ENCODE measurements at places on chromosomes 1 and 21. TPM values are rescaled to one million over a fixed set of nuclear protein-coding genes. Genes with fewer than 3 reads are reported as not detected.

- DNase-seq = no peak
These were observed 59.5 kb downstream of the NFASC start for GRCh38 chr1:204930155-204930523.

GRCh38 chr1:94633051-94633450 is 91.5 kb upstream of the F3 start:
- no peak for DNase-seq

DNA sequence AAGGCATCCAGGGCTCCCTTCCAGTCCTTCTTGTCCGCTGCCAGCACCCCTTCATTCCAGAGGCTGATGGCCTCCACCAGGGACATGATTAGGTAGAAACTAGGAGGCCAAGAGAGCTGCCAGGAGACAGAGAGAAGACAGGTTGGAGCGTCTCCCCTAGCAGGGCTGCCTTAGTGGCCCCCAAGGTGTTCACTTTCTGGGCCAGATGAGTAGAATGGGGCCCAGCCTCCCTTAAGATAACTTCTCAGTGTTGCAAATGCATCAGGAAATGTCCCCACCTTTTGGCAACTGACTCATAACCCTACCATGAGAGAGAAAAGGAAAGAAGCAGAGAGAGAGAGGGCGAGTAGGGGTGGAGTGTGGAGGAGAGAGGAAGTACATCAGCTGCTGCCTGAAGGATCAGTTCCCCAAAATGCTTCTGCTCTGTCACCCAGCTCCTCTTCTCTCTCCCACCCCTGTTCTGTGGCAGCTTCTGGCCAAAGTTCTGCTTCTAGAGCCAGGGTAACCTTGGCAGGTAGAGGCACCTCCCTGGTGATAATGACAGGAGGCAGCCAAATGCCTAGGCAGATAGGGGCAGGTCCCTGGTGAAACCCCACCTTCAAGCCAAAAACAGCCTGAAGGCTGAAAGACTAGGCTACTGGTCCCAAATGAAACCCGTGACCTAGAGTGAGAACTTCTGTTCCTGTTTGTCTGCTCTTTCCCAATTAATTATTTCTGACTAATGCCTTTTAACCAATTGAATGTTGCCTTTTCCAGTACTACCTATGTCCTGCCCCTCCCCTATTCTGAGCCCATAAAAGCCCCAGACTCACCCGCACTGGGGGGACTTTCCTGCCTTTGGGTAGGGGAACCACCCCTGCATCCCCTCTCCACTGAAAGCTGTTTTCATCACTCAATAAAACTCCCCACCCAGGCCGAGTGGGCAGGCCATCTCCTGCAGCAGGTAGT is at the start of gene NCF2:
Gene NCF2 (minus strand): TSS at position 216 of the 948 bp plus-strand sequence. CDS start 130 bp downstream, at position 86.
- DNase-seq = no peak

DNA sequence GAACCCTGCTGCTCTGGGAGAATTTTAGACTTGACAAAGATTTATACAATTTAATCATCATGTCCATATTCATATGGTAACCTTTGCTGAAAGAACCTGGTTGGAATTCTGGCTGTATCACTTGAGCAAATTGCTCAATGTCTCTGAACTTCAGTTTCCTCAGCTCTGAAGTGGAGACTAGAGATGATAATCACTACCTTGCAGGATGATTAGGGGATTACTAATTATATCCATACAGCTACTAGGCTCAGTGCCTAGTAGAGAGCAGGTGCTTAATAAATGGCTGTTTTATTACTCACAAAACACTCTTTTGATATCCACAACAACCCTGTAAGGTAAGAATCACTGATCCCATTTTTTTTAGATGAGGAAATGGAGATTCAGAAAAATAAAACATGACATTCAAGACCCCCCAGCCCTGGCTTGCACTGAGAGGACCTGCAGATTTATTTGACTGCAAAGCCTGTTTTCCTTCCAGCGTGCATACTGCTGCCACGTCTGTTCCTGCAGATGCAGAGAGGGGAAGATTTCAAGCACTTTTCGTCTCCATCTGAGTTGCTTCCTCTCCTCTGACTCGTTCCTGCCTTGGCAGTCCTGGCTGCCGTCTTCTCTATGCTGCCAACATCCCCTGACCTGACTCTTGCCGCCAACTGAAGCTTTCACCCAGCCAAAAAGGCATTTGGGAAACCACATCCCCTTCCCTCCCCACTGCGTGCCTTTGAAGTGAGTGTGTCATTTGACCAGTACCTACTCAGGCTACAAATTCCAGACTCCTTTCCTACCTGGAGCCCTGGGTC is 203.0 kb downstream of the PLPP3 start:
- peak; percentile 57 for DNase-seq

The LDLRAD2 gene
- total RNA-seq = 0.31 TPM

GRCh38 chr1:220511785-220512184 is 16.2 kb upstream of the MARK1 start:
- DNase-seq = peak; percentile 79

DNA sequence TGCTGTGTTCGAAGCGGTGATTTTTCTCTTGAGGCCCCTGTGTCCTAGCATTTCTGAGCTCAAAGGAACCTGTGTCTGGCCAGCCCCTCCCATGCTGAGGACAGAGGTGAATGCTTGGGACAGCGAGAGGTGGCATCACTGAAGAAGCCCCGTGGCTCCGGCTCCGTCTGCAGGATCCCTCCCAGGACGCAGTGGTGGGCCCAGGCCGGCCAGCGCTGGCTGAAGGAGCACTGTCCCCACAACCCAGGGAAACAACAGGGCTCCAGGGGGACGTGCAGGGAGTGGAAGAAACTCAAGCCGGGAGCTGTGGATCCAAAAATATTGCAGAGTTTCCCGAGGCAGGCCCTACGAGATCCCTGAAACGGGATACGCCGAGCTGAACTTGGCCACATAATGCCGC is 164.0 kb upstream of the ARHGEF16 start:
- DNase-seq = no peak

DNA sequence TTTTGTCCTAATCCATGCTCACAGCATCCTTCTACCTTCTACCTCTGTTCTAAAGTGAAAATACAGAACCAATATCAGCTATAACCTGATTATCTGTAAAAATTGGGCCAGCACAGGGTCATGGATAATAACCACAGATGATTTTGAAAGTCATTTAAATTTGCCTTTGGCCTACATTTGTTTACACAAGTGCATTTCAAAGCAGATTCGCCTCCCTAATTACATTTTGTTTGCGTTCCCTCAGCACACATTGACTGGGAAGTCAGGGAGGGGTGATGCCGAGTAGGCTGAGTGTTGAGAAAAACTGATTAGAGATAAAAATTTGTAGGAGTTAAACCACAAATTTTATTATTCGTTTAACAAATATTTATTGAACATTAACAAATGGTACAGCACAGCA is 19.2 kb upstream of the RGS8 start:
- no peak for DNase-seq

The UTP25 gene
- 6.8 TPM for total RNA-seq

The DNAJB4 gene
- total RNA-seq = 14.1 TPM

The PDIK1L gene
- 3.0 TPM for total RNA-seq

GRCh38 chr1:23402286-23403037 is 22.1 kb downstream of the TCEA3 start:
- DNase-seq = no peak

The ERG gene
- total RNA-seq = 1.0 TPM

DNA sequence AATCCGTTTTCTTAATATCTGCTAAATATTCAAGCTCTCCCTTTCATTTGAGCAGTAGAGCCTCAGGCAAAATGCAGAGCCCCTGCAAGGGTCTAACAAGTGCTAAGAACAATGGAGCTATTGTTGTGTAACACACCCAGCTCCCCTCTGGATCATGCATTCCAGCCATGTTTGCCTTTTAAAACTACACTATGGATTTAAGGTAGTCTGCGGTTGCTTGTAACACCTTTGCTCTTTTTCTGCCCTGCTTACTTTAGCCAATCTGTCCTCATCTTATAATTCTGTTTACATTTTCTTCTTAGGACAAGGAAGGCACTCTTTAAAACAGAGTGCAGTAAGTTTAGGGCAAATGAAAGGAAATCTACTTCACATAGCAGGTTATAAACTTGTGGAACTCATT is 60.0 kb upstream of the C1orf105 start:
- DNase-seq = peak; percentile 91

- peak; percentile 71 for DNase-seq
These were observed 33.2 kb downstream of the HSD3B2 start for GRCh38 chr1:119448127-119448511.

The SDE2 gene
- total RNA-seq = 25.6 TPM

GRCh38 chr1:114203595-114204128 is 50.0 kb upstream of the SYT6 start:
- DNase-seq = no peak

GRCh38 chr21:35164971-35165483 is 115.9 kb upstream of the RUNX1 start:
- no peak for DNase-seq

GRCh38 chr21:40972151-40972550 is 125.2 kb upstream of the DSCAM start:
- DNase-seq = no peak

The INTS11 gene
- total RNA-seq = 161 TPM

GRCh38 chr1:226123591-226124471 is 61.3 kb downstream of the H3-3A start:
- no peak for DNase-seq

- no peak for DNase-seq
These were observed 15.6 kb upstream of the RAP1A start for GRCh38 chr1:111603979-111604378.

GRCh38 chr1:7290971-7291970 is 479.8 kb upstream of the VAMP3 start:
- DNase-seq = no peak

DNA sequence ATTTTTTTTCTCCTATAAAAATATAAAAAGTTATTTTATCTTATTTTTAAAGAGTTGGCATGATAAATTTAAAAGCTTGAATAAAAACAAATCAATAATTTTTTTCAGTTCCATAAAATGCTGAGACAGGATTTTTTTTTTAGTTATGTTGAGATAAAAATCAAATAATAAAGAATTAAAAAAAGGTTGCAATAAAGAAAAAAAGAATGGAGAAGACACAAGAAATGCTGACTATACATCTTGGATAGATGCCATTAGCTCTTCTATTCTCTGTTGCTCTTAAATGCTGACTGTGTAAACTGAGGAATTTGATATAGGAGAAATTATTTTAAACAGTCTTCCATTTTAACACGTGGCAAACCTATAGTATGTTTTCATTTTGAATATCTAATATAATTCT is 2298.5 kb downstream of the MRPL39 start:
- DNase-seq = no peak

GRCh38 chr1:228958741-228959140 is 223.5 kb downstream of the RHOU start:
- no peak for DNase-seq

The MX2 gene
- 9.2 TPM for total RNA-seq

- peak; percentile 93 for DNase-seq
These were observed 742 bp downstream of the ARTN start for GRCh38 chr1:43934101-43934985.

The CELSR2 gene
- 30.4 TPM for total RNA-seq

DNA sequence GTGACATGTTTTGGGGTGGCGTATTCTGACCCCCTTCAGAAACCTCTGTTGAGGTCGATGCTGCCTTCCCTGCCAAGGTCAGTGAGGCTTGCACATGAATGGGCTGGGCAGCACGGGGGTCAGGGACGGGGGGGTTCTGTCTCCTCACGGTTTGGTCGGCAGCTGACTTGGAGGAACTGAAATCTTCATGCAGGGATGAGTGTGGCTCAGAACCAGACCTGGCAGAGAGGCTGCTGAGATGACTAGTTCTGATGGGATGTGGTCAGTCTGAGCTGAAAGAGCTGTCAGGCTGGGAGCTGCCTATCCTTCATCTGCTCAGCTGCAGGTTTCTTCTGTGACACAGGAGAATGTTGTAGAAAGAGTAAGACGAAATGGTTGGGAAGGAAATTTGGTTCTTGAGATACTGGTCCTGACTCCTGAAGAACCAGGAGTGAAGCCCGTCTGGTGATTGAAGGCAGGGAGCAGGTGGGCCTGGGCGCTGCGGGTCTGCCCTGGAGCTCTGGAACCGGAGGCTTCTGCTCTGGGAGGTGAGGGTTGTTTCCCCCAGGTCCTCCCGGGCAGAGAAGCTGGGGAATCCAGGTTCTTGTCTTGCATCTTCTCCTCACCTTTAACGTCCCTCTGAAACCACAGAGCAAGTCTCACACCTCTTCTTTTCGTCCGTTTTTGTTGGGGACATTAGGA is 3.3 kb downstream of the SLX9 start:
- no peak for DNase-seq

- DNase-seq = no peak
These were observed 67.9 kb upstream of the IL12RB2 start for GRCh38 chr1:67239738-67240137.

GRCh38 chr21:44687671-44688070 is 5.7 kb upstream of the KRTAP12-1 start:
- DNase-seq = no peak

The NBPF6 gene
- total RNA-seq = not detected

GRCh38 chr1:153728305-153729066 is 636 bp downstream of the INTS3 start:
- peak; percentile 86 for DNase-seq

The KIAA0040 gene
- 11.9 TPM for total RNA-seq

DNA sequence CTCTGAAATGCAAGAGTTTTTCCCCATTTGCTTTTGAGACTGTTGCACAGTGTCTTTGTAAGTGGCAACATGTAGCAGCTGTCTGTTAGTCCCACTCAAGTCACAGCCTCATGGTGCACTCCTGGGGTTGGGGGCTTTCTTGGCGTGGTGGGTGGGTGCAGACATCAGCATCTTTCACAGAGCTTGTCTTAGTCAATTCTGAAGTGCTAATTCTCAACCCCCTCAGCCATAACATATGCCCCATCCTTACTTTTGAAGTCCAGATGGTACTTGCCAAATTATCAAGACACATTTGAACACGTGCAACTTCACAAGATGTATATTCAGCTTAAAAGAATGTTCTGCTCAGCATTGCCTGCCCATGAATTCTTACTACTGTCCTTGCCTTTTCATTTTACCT is 87.1 kb downstream of the VCAM1 start:
- no peak for DNase-seq

The CFHR1 gene
- total RNA-seq = not detected

The CEP170 gene
- 100 TPM for total RNA-seq

DNA sequence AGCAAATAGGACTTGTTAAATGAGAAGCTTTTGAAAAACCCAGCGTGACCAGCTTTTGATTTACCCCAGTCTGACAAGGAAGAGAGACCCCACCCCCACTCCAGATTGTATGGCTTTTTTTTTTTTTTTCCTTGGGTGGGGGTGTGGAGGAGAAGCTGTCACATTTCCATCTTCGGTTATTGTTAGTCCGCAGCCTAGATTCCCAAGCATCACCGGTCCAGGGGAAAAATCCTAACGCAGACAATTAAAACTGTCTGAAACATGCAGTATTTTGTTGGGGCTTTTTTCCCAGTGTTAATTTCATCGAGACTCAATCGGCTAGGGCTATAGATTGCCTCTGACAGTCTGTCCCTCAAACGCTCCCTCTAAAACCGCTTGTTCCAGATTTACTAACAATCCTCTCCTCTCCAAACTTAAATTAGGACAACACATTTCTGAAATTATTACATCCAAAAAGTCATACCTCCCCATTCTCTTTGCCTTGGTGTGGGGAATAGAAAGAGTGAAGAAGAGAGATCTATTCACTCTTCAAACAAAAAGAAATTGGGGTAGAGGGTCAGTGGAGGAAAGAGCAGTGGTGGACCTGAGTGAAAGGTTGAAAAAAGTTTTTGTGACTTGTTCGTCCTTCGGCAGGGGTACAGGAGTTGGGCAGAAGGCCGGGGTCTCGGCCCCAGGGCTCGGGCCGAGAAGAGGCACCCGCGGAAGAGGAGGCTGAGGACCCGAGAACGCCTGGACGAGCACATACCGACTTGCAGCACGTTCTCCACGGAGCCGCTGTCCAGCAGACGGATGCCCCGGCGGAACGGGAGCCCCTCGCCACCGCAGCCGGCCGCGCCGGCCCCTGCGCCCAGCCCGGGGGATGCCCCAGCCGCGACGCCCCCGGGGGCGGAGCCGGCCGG is 1.1 kb downstream of the ZSWIM5 start:
- peak; percentile 69 for DNase-seq
